Non-pigmented ciliary epithelial cell (primary cell): ENCODE measurements at places on chromosomes 11 and 22.

DNA sequence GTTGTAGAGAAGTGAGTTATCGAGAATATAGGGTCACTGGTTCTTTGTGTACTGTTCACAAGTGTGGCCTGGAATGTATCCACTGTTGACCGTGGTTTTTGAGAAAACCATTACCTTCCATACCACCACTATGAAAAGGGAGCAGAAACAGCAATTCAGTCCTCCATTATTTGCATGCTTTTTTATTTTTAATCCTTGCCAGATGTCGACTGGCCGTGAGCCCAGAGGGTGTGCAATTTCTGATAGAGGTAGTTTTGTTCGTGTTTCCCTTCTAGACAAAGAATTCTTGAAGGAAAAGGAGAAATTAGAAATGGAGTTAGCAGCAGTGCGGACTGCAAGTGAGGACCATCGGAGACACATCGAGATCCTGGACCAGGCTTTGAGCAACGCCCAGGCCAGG lies 81.7 kb downstream of the AMOTL1 start:
- DNase-seq = no peak

- no peak for DNase-seq
Measured at GRCh38 chr11:2357246-2357645, 19.9 kb upstream of the CD81 start.

- DNase-seq = no peak
Measured at GRCh38 chr11:27081056-27081455, 40.4 kb downstream of the BBOX1 start.

DNA sequence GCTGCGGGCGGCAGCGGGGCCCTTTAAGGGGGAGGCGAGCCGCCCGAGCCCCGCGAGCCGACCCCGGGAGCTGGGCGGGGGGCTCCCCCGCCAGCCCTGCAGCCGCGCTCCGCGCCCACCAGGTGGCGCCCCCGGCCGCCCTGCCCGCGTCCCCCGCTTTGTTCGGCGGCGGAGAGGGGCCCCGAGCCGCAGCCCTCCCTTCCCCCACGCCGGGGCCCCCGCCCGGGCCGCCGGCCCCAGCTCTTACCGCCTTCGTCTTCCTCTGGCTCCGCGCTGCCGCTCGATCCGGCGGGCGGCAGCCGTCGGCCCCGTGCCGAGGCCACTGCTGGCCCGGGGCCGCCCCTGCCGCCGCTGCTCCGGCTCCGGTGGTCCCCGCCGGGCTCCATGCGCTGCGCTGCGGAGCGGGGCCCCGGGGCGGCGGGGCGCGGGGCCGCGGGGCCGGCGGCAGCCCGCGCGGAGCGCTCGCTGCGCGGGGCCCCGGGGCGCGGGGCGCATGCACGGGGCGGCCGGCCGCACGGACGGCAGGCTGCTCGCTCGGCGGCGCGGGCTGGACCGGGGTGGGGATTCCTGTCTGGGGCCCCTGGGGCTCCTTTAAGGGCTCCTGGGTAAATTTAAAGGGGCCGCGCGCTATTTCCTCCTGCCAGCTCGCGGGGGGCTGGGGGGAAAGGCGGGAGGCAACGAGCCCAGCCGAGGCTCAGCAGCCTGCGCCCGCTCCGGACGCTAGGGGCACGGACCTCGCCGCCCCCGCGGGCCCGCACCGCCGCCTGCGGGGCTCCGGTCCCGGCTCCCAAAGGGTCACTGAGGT lies at the start of gene ZFTA:
Gene ZFTA, minus strand, starts transcription at position 539 of the 805 bp plus-strand sequence. Its CDS starts 153 bp downstream, at position 386.
- no peak for DNase-seq

DNA sequence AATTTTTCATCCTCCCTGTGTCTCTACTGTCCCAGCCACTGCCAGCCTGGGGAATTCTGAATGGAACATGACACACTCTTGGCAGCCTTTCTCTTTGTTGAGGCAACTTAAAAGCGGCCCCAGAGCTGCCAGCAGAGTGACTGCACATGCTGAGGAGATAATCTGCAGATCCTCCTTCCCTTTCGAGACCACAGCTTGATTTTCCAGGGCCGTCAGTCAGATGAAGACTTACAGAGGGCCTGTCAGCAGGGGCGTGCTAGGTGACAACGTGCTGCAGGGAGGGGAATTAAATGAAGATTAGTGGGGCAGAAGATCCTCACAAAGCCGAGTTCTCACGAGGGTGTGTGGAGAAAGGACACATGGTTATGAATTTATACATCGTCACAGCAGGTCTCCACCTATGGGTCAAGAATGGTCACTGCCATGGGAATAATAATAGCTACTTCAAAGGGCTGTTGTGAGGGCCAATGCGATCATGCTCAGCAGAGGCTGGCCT lies 193.5 kb upstream of the PITPNB start:
- no peak for DNase-seq

DNA sequence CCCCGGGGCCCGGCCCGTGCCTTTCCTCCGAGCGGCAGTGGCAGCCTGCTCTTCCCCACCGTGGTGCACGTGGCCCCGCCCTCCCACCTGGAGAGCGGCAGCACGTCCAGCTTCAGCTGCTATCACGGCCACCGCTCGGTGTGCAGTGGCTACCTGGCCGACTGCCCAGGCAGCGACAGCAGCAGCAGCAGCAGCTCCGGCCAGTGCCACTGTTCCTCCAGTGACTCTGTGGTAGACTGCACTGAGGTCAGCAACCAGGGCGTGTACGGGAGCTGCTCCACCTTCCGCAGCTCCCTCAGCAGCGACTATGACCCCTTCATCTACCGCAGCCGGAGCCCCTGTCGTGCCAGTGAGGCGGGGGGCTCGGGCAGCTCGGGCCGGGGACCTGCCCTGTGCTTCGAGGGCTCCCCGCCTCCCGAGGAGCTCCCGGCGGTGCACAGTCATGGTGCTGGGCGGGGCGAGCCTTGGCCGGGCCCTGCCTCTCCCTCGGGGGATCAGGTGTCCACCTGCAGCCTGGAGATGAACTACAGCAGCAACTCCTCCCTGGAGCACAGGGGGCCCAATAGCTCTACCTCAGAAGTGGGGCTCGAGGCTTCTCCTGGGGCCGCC lies 11.9 kb downstream of the C22orf31 start:
- DNase-seq = no peak

DNA sequence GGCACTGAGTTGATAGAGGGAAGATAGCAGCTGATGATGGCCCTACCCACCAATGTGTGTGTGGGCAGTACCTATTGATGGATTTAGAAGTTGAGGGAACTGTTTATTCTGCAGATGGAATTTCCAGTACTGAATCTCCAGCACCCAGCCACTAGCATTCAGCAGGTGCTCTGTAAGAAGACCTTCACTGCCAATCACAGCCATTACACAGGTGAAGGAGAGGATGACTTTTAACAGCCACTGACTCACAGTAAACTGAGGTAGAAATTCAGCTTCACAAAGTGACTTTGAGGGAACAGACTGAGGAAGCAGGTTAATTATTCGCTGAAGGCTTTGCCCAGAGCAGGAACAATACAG lies 107.8 kb downstream of the GGTLC2 start:
- DNase-seq = no peak

DNA sequence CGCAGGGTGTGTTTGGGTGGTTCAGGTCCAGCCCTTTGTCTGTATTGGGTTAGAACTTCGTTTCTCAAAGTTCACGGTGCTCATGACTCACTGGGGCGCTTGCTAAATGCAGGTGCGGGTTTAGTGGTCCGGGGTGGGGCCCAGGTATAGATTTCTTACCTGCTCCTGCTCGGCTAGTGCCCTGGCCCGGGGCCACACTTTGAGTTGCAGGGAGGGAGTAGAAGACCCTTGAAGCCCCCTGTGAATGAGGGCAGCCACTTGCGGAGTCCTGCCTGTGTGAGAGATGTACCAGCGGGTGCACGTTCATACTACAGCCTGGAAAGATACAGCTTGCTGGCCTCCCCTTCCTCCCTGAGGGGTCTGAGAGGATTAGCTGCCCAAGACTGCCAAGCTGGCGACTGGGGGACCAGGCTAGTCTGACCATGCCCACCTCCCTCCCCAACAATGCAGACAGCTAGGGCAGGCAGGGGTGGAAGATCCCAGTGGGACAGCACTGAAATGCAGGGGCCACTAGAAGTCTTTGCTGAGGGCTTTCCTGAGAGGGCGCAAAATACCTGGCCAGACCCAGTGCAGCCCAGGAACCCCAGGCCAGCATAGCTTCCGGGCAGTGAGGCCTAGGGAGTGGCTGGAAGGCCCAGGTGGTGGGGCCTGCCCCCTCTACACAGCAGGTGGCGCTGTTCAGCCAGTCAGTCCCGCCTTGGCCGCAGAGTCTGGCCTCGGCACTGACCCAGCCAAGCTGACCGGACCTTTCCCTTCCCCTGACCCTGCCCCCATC lies 5.1 kb upstream of the MYRF start:
- DNase-seq = no peak

GRCh38 chr11:109697140-109697843 lies 275.3 kb downstream of the C11orf87 start:
- DNase-seq = no peak

DNA sequence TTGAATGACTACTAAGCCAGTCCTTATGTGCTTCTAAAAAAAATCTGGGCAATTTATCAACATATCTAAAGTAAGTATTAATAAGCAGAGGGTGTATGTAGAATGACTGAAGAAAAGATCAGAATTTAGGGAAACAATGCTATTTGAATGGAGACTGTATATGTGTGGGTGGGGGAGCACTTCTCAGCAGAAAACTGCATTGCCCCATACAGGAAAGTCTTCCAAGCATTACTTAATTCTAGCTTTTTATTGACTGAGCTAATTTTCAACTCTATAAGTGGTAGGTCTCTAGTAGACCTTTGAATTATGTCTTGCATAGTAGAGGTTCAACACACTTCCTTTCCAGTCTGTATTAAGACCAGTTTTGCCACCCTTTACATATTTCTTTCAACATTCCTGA lies 41.7 kb downstream of the CASP12 start:
- no peak for DNase-seq

GRCh38 chr11:94788396-94788795 lies 20.2 kb downstream of the AMOTL1 start:
- no peak for DNase-seq

DNA sequence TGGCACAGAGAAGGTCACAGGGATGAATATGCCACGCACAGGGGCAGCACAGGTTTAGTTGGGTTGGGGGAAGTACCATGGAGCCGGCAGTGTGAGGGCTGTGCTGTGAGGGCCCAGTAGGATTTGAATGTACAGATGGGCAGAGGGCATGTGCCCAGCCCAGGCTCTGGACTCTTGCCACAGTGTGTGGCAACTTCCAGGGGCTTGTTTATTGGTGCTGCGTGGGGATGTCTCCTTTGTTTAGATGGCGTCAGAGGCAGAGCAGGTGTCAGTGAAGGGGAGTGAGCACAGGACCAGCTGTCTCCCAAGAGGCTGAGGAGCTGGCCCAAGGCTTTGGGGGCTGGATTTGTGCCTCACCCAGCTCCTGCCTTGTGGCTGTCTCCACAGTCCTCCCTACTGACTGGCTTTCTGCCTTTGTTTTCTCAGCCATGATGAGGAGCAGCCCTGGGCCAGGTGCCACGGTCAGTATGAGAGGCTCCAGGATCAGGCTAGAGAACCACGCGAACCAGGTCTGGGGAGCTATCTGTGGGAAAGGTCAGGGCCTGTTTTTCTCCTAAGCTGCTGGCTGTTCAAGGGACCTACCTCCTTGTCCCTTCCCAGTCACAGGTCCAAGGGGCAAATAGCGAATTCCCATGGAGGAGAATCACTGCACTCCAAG lies 21.9 kb downstream of the SUN2 start:
- DNase-seq = no peak

GRCh38 chr11:78351979-78352841 lies 65.4 kb downstream of the GAB2 start:
- DNase-seq = no peak

- peak; percentile 41 for DNase-seq
Measured at GRCh38 chr22:38069372-38070249, 12.4 kb downstream of the PICK1 start.

GRCh38 chr11:16926883-16927626 lies 87.2 kb downstream of the PLEKHA7 start:
- DNase-seq = no peak
